ENCODE measurements at places on chromosomes 16 and 17. TPM values are rescaled to one million over a fixed set of nuclear protein-coding genes. Genes with fewer than 3 reads are reported as not detected.

The ST6GALNAC1 gene
- total RNA-seq, result 16.6 TPM

- peak; percentile 65 for DNase-seq
Measured at GRCh38 chr17:8941520-8941919, 24.0 kb downstream of the PIK3R5 start.

- DNase-seq, result no peak
Measured at GRCh38 chr16:15542261-15542660, 100.7 kb downstream of the MARF1 start.

GRCh38 chr17:27153005-27153404 lies 140.9 kb upstream of the WSB1 start:
- DNase-seq, result no peak

The CCL3 gene
- total RNA-seq, result 8.5 TPM

GRCh38 chr17:20156196-20157000 lies 147.2 kb downstream of the SPECC1 start:
- peak; percentile 67 for DNase-seq

- DNase-seq, result no peak
Measured at GRCh38 chr17:57522042-57523005, 222.8 kb downstream of the CCDC182 start.

The FOXF1 gene
- total RNA-seq, result 31.2 TPM
